ENCODE measurements at places on chromosomes 13 and 19. TPM values are rescaled to one million over a fixed set of nuclear protein-coding genes. Genes with fewer than 3 reads are reported as not detected.

The SHISA2 gene
- 0.22 TPM for total RNA-seq

The CDX2 gene
- total RNA-seq, result not detected

The CD33 gene
- total RNA-seq, result 6.5 TPM

The HS6ST3 gene
- total RNA-seq, result 1.4 TPM

The ZFR2 gene
- not detected for total RNA-seq

The GALP gene
- total RNA-seq, result not detected

The CHAMP1 gene
- total RNA-seq, result 7.7 TPM

The PLVAP gene
- total RNA-seq, result 29.0 TPM

The ZNF415 gene
- total RNA-seq, result 18.6 TPM

The MAN2B1 gene
- total RNA-seq, result 40.2 TPM

The ERCC1 gene
- total RNA-seq, result 166 TPM

The ZNF829 gene
- 2.1 TPM for total RNA-seq

The ZNF442 gene
- total RNA-seq, result 2.4 TPM

The TEX29 gene
- not detected for total RNA-seq

The RNASEH2A gene
- total RNA-seq, result 6.3 TPM

The TYROBP gene
- total RNA-seq, result 34.5 TPM

The ZGLP1 gene
- total RNA-seq, result 0.65 TPM

The PRR12 gene
- 14.5 TPM for total RNA-seq

The LRG1 gene
- total RNA-seq, result 0.73 TPM

The SMAD9 gene
- total RNA-seq, result 1.9 TPM

The PDX1 gene
- total RNA-seq, result not detected

The RAB20 gene
- 10.5 TPM for total RNA-seq

The FFAR2 gene
- total RNA-seq, result 0.32 TPM

Data from Right ventricle myocardium inferior (tissue), 1 donor.